Cortex of kidney (tissue), 1 donor: ENCODE measurements at places on chromosomes 4 and X.

DNA sequence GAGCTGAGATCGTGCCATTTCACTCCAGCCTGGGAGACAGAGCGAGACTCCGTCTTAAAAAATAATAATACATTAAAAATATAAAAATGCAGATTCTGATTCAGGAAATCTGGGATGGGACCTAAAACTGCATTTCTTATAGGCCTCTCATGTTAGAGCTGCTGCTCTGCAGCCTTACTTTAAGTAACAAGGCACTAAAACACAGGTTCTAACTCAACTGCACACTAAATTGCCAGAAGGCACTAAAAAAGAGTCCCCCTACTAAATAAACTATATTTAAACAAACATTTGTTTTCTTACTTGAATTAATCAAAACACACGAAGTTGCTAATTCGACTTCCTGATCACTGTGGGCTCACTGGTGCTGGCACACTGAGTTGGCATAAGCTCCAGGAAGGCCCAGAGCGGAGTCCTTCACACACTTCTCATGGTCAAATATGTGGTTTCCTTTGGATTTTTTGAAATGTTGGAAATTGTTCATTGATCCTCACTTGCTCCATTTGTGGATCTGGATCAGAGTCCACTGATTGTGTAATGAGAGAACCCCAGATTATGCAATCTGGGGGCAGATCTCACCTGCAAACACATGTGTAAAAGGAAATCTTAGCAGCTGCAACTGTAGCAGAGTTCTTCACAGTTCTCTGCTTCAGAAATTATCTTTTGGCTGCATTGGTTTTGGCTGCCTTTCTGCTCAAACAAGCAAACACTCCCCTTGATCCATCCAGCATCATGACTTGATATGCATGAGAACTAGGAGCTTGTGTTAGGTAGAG lies 59.3 kb downstream of the AFF1 start:
- no peak for DNase-seq

DNA sequence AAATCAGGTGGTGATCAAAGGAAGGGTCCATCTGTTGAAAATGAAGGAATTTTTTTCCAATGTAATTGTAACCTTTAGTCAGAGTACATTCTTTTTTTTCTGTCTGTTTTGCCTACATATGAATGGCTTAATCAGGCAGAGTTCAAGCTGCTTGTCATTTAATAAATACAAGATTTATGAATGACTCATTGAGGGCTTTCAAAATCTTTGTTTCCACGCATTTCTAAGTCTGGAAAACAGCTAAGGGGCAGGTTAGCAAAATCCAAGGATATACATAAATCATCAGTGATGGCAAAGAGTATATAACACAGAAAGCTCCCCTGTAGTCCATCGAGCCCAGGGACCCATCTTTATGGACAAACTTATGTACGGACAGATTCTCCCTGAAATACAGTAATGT lies 1.8 kb downstream of the CA5B start:
- no peak for DNase-seq

DNA sequence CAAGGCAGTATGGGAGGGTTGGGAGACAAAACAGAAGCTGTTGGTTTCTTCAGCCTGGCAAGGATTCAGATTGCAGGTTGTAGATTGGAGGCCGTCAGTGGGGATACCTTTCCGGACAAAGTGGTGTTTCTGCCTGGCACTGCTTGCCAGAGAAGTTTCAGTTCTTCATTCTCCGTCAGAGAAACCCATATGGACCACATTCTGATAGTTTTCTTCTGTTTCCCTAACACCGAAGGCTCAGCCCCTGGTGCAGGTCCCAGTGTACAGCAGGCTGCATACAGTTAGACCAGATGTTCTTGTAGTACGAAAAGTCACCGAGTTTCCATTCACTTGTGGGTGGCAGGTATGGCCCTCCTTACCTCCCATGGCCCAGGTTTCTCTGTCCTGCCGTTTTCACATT lies 107.3 kb downstream of the PTTG2 start:
- no peak for DNase-seq

- DNase-seq = no peak
Observed at GRCh38 chr4:15303052-15303641, 124.7 kb upstream of the C1QTNF7 start.

- no peak for DNase-seq
Observed at GRCh38 chrX:13808865-13809264, 8.0 kb downstream of the GPM6B start.

- DNase-seq = no peak
Observed at GRCh38 chr4:45944000-45944399, 179.9 kb downstream of the GABRG1 start.

GRCh38 chr4:52172166-52172565 lies 121.1 kb downstream of the SPATA18 start:
- no peak for DNase-seq
